ENCODE measurements at places on chromosomes 6 and 20.

- DNase-seq, result no peak
These were observed 619 bp upstream of the PDE7B start for GRCh38 chr6:135850882-135851281.

DNA sequence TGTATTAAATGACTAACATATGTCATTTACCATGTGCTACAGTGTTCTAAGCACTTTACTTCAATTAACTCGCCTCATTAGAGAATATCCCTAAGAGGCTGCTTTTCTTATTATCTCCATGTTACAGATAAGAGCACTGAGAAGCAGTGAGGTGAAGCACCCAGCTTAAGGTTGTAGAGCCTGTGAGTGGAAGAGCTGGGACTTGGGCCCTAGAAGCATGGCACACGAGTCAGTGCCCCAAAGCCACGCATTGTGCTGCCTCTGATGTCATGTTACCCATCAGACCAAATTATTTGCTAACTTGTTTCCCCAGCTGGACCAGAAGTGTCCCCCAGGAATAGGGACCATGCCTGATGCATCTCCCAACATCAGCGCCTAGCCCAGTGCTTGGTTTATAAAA, 34.1 kb downstream of the POFUT1 start:
- DNase-seq, result no peak

DNA sequence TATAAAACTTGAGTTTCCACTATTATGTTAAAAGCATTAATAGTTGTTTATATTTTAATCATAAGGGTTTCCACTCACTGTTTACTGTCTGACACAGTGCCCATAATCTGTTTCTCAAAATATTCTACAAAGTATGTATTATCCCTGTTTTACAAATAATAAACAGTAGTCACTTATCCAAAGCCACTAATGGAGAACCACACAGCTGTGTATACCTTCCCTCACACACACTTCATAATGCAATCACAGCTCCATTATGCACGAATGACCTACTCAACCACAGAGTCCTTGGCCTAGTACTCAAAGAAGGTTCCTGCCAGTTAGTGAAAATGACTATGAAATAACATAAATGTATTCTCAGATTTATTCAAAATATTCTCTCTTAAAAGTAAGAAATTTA, 103.1 kb downstream of the EPB41L2 start:
- DNase-seq, result no peak

GRCh38 chr20:52402950-52403349, 211.4 kb upstream of the ZFP64 start:
- DNase-seq, result no peak

DNA sequence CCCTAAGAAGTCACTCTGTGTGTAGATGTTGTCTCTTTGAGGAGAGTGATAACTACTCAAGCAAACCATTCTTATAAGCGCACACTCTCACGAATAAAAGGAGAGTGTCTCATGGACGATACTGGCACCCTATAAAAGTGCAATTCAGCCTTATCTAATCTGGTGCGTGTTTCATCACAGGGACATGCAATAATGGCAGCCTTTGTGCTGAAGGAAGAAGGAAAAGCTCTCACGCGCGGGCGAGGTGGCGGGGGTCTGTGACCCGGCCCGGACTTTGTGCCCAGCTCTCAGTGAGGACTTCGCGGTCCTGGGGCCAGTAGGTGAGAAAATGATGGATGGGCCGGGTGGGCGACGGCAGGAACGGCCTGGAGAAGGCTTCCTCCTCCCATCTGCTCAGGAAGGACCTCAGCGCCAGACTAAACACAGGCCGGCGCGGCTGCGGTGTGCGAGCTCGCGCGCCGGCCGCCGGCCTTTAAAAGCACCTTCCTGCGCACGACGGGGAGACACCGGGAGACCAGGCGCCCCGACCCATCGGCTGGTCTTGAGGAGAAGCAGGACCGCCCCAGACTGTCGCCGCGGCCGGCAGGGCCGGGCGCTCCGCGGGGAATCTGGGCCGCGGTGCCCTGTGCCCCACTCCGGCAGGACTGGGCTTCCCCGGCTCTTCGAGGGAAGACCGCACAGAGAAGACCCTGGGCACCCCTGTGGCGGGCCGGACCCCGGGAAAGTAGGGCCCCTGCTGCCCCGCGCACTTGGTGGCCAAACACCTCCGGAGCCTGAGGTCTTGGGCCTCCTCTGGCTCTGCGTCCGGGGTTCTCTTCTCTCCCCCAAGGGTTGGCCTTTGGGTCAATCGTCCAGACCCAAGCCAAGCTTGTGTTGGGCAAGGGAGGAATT, 8.3 kb upstream of the FOXC1 start:
- no peak for DNase-seq

DNA sequence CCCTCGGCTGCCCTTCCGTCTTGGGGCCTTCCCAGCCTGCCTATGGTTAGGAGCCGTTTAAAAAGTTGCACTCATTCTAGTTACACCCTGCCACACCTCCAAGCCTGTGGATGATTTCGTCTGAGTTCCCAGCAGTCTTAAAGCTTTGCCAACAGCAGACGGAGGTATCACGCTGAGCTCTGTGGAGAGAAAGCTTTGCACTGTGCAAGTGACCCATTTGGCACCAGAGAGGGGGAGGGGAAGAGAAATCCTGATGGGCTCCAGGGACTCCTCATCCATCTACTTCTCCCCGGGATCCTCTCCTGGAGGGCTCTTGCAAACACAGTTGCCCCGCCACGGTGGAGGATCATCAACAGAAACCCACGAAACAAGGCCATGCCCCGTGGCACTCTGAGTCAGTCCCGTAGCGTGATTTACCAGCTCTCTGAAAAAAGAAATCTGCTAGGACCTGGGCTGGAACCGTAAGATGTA, 98.8 kb upstream of the CITED2 start:
- DNase-seq, result no peak

- DNase-seq, result no peak
These were observed 6.1 kb upstream of the C6orf58 start for GRCh38 chr6:127570739-127571389.

DNA sequence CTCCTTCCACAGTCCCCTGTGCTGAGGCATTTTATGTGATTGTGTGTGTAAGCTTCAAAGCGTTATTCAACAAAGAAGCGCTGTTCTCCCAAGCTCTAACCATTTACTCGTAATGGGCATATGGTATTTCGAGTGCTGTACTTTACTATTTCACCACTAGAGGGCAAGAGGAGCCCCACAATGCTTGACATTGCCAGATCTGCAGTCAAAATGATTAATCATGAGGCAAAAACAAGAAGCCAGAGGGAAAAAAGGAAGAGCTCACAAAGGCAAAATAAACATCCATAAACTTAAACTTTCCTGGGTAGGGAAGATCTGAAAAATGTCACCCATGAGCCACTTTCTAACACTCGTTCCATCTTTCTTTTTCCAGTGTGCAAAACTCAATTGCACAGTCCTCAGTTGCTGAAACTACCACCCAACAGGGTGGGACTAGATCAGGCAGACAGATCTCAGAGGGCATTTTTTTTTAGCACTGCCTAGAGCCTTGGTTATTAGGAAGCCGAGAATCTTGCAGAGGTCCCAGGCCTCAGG, 215.0 kb upstream of the PLCB4 start:
- DNase-seq, result no peak

- DNase-seq, result no peak
These were observed 207.9 kb upstream of the LAMP5 start for GRCh38 chr20:9306521-9306920.

DNA sequence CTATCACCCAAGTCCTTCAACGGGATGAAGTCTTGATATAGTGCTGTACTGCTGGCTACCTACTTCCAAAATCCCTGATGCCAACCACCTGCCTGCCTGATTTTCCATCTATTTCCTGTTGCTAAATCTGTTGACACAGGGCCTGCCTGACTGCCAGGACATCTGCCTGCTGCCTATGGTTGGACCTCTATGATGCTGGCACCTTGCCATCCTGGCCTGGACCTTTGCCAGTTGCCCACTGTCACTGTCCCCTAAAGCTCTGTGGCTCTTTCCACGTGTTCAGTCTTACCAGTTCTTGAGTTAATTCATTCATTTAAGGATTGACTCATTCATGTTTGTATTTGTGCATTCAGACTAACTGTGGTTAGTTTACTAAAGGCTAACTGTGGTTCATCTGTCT, 9.2 kb upstream of the RGS17 start:
- no peak for DNase-seq

GRCh38 chr6:47698342-47698787, at the start of gene ADGRF4:
Gene ADGRF4, plus strand, starts transcription at chr6:47698580. Its CDS starts 8,666 bp downstream, at chr6:47707246.
- DNase-seq, result no peak

GRCh38 chr6:112743323-112743722, 396.2 kb downstream of the RFPL4B start:
- no peak for DNase-seq

GRCh38 chr6:136076496-136076895, 173.6 kb downstream of the MTFR2 start:
- DNase-seq, result no peak

GRCh38 chr20:46928580-46929132, 34.0 kb downstream of the EYA2 start:
- no peak for DNase-seq

DNA sequence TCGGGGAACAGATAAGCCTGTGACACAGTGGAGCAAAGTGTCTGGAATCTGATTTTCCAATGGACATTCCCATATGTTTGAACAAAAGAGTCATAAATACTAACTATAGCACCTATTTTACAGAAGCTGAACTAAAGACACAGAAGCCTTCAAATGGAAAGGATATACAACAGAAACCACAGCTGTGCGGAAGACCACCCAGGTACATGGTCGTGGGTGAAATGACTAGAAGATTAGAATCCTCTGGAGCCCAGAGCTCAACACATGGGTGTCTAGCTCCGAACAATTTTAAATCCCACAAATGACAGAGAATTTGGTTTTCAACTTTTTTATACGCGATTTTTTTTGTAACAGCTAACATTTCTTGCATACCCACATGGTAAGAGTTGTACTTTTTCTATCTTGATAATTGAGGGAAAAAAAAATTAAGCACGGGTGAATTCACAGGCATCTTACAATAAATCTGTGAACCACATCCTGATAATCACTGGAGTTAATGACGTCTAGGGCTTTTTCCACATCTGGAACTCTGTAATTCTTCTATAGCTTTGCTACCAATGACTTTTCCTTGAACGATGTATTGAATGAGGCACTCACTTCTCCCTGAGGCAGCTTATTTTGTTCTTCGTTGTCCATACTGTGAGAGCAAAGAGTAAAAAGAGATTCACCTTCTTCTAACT, 271.1 kb upstream of the AGPAT4 start:
- DNase-seq, result no peak

GRCh38 chr6:11912420-11912819, 99.7 kb upstream of the HIVEP1 start:
- no peak for DNase-seq

GRCh38 chr6:15628499-15629131, 34.2 kb downstream of the DTNBP1 start:
- DNase-seq, result peak; percentile 40

DNA sequence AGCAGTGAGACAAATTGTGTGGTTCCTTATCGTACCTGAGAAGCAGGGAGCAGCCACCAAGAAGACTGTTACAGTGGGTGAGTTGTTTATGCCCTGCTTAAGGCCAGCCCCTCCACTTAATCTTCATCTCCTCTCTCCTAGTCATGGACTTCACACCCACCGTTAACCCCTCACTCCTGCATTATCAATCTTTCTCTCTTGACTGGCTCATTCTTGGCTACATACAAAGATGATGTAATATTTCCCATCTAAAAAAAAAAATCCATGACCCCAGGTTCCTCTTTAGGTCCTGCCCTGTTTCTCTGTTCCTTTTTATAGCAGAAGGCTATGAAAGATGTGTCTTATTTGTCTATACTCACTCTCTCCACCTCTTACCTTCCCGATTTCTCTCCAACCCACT, 72.4 kb downstream of the SHLD1 start:
- no peak for DNase-seq

- no peak for DNase-seq
These were observed 181.1 kb downstream of the BCKDHB start for GRCh38 chr6:80287607-80288006.

GRCh38 chr20:53255102-53255710, 283.0 kb downstream of the TSHZ2 start:
- no peak for DNase-seq

DNA sequence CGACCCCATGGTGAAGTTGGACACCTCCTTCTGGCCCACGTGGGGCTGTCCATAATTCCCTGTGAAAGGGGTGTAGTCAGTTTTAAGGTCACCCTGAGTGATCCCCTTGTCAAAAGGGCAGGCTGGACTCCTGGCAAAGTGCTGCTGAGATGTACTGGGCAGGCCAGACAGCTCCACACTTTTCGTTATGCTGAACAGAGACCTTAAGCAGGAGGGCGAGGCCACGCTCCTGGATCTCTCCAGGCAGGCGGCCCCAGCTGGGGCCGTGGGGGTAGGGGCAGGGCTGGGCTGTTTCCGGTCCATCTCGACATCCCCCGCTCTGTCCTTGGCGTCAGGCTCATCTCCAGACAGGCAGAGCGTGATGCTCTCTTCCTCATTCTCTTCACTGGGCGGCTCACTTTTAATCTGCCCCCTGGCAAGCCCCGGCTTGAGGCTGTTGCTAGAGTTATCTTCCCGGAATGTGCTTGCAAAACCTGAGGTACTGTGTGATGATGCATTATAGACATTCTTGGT, 56.7 kb downstream of the GJA10 start:
- DNase-seq, result no peak

- DNase-seq, result no peak
These were observed 59.6 kb downstream of the PRDM1 start for GRCh38 chr6:106145741-106146227.

GRCh38 chr6:48978016-48978415, 485.0 kb downstream of the MMUT start:
- DNase-seq, result no peak

GRCh38 chr6:25312703-25313102, 33.5 kb downstream of the CARMIL1 start:
- no peak for DNase-seq

- DNase-seq, result no peak
These were observed 5.8 kb downstream of the FLRT3 start for GRCh38 chr20:14331646-14332045.

DNA sequence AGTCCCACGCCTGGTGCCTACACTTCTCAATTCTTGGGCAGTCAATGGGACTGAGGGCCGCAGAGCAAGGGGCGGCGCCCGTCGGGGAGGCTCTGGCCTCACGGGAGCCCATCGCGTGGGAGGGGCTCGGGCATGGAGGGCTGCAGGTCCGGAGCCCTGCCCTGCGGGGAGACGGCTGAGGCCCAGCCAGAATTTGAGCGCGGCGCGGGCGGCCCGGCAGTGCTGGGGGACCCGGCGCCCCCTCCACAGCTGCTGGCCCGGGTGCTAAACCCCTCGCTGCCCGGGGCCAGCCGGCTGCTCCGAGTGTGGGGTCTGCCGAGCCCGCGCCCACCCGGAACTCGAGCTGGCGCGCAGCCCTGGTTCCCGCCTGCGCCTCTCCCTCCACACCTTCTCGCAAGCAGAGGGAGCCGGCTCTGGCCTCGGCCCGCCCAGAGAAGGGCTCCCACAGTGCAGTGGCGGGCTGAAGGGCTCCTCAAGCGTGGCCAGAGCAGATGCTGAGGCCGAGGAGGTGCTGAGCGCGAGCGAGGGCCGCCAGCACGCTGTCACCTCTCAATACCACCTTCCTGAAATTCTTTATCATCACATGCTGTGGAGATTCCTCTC, 58.5 kb downstream of the BAK1 start:
- DNase-seq, result no peak

GRCh38 chr20:59618131-59618530, 13.8 kb downstream of the PHACTR3 start:
- DNase-seq, result no peak

- DNase-seq, result no peak
These were observed 60.2 kb downstream of the EZR start for GRCh38 chr6:158758941-158759479.
